ENCODE measurements at places on chromosomes 3 and 15. TPM values are rescaled to one million over a fixed set of nuclear protein-coding genes. Genes with fewer than 3 reads are reported as not detected.

DNA sequence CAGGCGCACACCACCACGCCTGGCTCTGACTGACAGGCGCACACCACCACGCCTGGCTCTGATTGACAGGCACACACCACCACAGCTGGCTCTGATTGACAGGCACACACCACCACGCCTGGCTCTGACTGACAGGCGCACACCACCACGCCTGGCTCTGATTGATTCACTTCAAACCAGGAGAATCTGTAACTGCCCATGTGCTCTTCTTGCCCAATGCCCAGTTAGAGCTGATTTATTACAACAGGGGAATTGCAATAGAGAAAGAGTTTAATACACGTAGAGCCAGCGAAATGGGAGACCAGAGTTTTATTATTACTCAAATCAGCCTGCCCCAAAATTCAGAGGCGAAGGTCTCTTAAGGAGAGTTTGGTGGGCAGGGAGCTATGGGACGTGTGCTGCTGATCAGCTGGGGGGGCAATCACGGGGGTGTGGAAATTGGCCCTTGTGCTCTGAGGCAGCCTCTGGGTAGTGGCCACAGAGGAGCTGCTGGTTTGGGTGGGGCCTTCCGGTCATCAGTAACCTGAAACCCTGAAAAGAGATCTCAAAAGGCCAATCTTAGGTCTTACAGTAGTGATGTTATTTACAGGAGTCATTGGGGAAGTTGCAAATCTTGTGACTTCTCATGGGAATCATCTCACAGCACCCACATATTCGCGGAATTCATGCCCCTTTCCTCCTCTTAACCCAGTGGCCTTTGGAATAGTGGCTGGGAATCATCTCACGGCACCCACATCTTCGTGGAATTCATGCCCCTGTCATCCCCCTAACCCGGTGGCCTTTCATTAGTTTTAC lies 63.8 kb upstream of the TFRC start:
- DNase-seq: no peak

DNA sequence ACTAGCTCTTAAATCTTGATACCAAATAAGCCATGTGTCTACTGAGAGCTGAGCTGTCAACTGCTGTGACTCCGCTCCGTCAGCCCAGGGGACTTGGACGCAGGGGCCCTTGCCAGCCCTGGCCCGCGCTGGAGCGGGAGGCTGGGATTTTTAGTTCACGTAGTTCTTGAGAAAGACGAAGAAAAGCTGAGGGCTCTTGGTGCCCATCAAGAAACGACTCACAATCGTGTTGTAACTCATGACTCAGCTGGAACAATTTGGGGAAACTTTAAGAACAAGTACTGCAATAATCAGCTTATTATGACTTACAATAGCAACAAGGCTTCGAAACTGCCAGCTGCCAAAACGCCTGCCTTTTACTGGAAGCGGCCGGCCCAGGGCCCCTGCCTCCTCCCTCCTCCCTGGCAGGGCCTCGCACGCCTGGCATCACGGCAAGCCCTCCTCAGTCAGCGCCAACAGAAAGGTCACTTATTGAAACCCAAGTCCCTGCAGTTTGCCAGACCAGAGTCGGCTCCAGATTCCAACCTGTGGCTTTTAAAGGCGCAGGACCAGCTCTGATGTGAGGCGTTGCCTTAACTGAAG lies 60.3 kb downstream of the RGMA start:
- DNase-seq: peak; percentile 84

- DNase-seq: peak; percentile 54
Observed at GRCh38 chr3:16884748-16885592, at the start of gene PLCL2. Gene PLCL2, plus strand, starts transcription at chr3:16884955. Its CDS starts 85 bp downstream, at chr3:16885040.

DNA sequence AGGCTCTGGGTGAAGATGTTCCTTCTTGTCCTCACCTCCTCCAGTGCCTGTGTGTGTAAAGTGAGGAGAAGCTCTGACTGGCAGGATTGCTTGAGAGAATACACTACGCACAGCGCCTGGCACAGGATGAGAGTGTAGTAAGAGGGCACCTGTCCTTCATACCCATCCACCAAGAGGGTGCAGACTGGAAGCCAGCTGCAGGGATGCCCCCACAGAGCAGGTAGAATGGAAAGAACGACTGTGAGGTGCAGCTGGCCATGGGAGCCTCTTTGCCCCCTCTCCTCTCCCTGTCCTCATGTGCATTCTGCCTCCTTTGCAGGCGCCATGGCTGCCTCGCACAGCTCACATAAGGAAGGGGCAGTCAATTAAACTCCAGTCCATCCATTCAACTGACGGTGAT lies 12.3 kb downstream of the FBXL22 start:
- no peak for DNase-seq

Gene TRPM7
- total RNA-seq: 32.2 TPM

- no peak for DNase-seq
Observed at GRCh38 chr15:67406257-67406861, 114.6 kb upstream of the C15orf61 start.

DNA sequence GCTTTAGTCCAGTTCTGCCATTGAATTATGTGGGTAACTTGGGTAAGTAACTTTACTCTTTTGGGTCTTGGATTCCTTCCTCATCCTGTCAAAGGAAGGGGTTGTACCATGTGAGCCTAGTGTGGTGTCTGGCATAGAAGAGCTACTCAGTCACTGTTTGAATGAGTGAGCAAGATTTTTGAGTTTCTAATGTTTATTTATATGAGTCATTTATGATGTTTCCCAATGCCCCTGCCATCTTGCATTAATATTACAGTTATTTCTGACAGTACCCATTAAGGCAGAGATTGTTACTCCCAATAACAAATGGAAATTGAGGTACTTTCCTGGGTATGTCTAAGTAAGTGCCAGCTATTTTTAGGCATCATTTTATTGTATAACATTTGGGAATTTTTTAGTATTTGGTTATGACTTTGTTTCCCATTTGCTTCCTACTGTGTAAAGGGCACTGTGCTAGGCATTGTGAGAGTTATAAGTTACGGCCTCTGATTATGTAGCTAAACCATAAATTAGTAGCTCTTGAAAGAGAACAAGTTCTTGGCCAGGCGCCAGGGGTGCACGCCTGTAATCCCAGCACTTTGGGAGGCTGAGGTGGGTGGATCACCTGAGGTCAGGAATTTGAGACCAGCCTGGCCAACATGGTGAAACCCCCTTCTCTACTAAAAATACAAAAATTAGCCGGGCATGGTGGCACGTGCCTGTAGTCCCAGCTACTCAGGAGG lies 23.5 kb downstream of the NR1D2 start:
- no peak for DNase-seq

- no peak for DNase-seq
Observed at GRCh38 chr15:78392430-78392829, 45.6 kb upstream of the IREB2 start.

Gene LIPC
- 1.5 TPM for total RNA-seq

Gene RGMA
- total RNA-seq: 16.9 TPM

GRCh38 chr3:52277972-52278509 lies 408 bp downstream of the WDR82 start:
- no peak for DNase-seq

- no peak for DNase-seq
Observed at GRCh38 chr3:23302271-23302670, 99.1 kb downstream of the UBE2E2 start.

GRCh38 chr15:96180087-96180748 lies 150.3 kb upstream of the NR2F2 start:
- no peak for DNase-seq

Gene CA12
- 0.25 TPM for total RNA-seq

Gene TMCC1
- total RNA-seq: 28.3 TPM

DNA sequence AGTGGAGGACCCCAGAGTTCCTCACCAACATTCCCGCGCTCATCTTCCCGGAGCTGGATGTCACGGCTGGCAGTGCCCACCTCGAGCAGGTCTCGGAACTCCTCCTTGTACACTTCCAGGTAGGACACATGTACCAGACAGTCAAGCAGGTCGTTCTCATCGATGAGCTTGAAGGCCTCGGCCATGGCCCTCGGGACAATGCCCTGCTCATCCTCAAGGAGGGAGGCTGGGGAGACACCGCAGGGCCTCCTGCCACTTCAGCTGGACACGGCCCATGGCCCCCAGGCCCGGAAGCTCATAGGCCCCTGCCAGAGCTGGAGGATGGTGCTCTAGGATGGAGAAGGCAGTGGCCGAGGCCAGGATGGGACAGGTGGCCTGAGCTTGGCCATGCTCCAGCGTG lies 5.6 kb downstream of the KIF7 start:
- DNase-seq: no peak

DNA sequence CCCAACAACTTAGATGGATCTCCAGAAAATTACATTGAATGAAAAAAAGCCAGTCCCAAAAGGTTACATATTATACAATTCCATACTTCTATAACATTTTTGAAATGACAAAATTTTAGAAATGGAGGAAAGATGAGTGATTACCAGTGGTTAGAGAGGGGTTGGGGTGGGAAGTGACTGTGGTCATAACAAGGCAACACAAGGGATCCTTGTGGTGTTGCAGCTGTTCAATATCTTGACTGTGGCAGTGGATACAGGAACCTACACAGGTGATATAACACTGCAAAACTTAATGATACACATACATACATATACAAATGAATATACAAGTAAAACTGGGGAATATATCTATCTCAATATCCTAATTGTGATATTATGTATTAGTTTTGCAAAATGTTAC lies 9.6 kb downstream of the GOLGB1 start:
- no peak for DNase-seq

DNA sequence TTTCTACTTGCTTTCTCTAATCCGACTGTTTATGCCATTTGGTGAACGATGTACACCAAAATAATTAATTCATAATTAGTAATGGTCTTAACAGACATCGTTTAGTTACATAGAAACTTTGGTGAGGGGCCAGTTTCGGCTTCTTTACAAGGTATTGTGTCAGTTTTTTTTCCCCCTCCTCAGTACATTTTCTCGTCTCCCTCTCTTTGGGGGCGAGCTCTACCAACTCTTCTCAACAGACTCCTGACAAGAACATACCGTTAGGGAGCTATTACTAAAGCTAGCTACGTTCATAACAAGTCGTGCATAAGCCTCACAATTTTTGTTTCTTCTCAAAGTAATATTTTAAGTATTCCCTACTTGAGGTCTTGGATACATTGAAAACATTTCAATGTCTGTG lies 1.4 kb downstream of the U2SURP start:
- no peak for DNase-seq

GRCh38 chr15:50137330-50137761 lies 18.3 kb upstream of the ATP8B4 start:
- DNase-seq: no peak

- no peak for DNase-seq
Observed at GRCh38 chr3:188021041-188021440, 132.9 kb upstream of the LPP start.

DNA sequence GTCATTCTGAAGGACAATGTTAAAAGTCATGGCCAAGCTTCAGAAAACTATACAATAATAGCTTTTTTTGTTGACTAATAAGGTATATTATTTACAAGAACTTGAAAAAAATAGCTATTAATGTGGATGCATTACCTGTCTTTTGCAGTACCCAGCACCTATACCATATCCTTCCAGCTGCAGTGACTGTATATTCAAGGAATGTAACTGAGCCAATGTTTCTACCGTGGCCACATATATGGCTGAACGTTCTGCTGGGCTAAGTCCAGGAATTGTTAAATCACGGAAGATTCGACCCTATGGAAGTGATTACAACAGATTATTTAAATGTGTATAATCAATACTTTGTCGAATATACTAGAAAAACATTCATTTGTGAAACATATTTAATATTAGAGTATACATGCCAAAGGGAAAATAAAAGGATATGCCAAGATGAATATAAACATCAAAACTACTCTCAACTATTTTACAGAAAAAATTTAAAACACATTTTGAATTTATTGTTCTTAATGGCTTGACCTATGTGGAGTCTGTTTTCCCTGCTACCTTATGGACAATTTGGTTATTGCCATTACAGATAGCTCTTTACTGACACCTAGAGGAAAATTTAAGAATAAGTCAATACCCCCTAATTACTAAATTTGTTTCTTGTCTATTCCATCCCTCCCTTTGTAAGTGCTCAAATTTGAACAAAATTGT lies 17.6 kb downstream of the ACAD11 start:
- DNase-seq: no peak

GRCh38 chr15:85379403-85380131 lies 836 bp upstream of the AKAP13 start:
- no peak for DNase-seq

Gene PP2D1
- not detected for total RNA-seq

GRCh38 chr3:161104561-161105551 lies at the start of gene B3GALNT1:
Gene B3GALNT1, minus strand, starts transcription at chr3:161105349. Its CDS starts 18,595 bp downstream, at chr3:161086754.
- DNase-seq: peak; percentile 61

- no peak for DNase-seq
Observed at GRCh38 chr3:40851836-40852235, 327.1 kb downstream of the ZNF621 start.

DNA sequence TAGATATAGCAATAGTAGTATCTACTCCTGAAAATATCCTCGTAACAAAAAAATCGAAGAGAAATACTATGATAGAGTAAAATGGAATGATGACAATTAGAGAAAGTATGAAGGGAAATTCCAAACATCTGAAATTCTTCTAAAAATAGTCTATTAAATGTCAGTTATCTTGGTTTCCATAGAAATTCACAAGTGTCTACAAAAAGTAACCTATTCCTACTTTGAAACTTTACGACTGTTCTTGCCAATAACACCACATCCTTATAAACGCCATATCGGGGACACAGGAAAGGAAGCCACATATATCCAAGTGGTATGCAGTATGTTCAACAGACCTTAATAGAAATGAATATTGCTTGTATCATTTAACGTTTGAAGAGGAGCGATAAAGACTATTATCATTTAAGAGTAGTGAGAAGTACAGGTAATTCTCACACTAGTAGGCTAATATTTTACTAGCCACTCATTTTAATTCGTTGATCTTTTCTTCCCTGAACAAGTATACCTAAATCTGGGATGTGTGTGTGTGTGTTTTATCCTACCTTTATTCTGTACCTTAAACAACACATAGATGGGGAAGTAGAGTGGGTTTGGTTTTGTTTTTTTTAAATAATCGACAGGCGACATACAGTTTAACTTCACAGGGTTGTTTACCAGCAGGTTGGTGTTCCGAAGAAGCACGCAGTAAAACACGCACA lies 1.2 kb downstream of the GPR176 start:
- DNase-seq: no peak

- no peak for DNase-seq
Observed at GRCh38 chr3:128577711-128578110, 72.9 kb downstream of the RPN1 start.

DNA sequence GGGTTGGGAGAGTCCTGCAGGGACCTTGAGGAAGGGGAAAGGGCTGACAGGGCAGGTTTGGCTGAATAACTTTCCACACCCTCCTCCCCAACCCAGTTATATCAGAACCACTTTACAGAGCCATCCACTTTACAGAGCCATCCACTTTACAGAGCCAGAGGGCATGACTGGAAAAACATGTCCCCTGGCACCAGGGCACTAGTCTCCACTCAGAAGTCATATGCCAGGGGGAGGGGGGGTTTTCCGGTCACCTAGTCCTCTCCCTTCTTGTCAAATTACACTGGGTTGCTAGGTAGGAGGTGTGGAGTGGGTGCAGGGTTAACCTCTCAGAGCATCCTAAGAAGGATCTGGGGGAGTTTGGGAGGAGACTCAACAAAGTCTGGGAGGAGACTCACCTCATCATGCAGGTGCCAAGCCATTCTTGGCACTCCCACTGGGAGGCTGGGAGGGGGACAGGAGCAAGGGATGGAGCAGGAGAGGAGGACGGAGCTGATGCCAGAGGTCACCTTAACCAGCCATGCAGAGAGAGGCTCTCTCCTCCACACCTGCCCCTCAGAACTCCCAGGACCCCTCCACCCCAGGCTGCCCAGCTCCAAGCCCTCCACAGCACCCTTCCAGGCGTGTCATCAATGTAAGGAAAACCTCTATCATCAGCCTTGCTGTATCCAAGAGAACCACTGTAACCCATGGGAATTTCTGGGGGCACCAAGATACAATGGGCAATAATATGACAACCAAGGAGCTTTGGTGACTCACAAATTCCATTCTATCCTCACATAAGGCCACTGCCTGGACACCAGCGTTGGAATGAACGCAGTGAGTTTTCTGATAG lies 1.7 kb downstream of the LRRC2 start:
- DNase-seq: peak; percentile 67

Data from left ventricle myocardium inferior (tissue), 1 donor.